Fibroblast of skin of left biceps (primary cell): ENCODE measurements at places on chromosomes 2 and 18.
A peak's percentile ranks its signal among the peaks of the same experiment; 100 is the strongest.

GRCh38 chr18:12774982-12775381 is 72.1 kb downstream of the PSMG2 start:
- no peak for DNase-seq

- DNase-seq = no peak
Measured at GRCh38 chr2:71882949-71883472, 264.7 kb downstream of the CYP26B1 start.

- DNase-seq = no peak
Measured at GRCh38 chr2:6237039-6237660, 545.0 kb downstream of the SOX11 start.

GRCh38 chr2:136383167-136383566 is 265.2 kb upstream of the CXCR4 start:
- no peak for DNase-seq

GRCh38 chr2:188851311-188851710 is 122.9 kb upstream of the COL3A1 start:
- DNase-seq = no peak

DNA sequence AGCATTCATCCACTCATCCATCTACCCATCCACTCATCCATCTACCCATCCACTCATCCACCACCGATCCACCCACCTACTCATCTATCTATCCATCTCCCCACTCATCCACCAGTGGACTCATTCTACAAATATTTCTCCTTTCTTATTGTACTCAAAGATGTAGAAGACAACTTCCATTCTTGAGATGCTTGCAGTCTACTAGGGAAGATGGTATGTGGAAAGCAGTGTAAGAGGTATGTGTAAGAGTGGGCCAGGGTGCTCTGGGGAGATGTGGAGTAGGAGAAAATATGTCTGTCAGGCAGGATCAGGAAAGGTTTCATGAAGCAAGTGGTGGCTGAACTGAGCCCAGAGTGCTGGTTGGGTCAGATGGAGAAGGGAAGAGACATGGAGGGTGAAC is 150.8 kb downstream of the CELF4 start:
- no peak for DNase-seq

DNA sequence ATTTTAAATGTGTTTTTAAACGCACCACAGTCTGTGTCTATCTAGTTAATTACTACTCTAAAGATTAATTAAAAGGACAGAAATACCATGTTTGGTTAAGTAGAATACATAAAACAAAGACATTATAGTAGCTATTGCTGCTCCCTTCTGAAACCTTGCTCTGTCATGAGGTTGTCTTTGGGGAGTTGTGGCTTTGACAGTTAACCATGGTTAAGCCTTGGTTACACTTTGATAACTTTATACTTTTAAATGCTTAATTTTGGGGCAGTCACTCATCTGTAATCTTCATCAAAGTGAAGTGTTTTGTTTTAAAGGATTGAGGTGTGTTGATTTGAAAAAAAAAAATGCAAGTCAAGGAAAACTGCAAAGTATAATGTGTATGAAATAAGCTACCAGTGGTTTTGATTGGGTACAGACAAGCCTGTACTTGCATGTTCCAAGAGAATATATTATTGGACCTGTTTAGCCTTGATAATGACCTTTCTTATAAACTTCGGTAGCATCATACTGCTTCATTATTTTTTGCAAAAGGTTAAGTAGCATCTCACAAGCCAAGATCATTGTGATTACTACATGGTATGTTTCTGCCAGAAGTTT is 29.8 kb upstream of the TBR1 start:
- DNase-seq = no peak

DNA sequence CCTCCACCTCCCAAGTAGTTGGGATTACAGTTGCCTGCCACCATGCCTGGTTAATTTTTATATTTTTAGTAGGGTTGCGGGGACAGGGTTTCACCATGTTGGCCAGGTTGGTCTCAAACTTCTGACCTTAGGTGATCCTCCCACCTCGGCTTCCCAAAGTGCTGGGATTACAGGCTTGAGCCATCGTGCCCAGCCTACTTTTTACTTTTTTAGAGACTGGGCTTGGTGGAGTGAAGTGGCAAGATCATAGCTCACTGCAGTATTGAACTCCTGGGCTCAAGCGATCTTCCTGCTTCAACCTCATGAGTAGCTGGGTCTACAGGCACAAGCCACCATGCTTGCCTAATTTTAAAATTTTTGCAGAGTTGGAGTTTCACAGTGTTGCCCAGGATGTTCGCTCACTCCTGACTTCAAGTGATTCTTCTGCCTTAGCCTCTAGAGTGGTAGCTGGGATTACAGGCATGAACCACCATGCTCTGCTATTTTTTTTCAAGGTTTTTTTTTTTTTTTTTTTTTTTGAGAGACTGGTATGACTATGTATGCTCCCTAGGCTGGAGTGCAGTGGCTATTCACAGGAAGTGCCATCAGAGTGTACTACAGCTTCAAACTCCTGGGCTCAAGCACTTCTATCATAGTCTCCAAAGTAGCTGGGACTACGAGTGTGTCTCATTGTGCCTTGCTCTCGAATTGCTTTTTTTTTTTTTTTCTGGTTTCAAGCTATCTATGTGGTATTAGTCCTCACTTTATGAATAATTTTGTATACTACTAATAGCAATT is 11.9 kb downstream of the MSH2 start:
- no peak for DNase-seq

- DNase-seq = no peak
Measured at GRCh38 chr2:69890881-69891280, 2.9 kb upstream of the SNRNP27 start.

- no peak for DNase-seq
Measured at GRCh38 chr2:185835974-185836373, 97.4 kb downstream of the FSIP2 start.

DNA sequence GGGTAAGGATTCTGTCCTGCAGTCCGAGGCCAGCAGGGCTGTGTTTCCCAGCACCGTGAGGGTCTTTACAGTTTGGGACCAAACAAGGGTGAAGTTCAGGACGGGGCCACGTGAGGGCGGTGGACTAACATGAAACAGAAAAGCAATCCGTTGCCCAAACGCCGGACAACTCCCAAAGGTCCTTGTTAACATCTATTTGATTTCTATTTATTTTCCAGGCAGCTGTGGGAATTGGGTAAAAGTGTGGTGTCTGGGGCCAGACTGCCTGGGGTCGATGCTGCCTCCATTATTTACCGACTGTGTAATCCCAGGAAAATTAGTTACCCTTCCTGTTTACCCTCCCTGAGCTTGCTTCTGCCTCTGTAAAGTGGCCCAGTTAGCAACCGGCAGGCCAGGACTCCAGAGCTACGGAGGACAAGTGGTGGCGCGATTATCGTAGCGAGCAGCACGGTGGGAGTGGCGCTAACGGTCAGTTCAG is 66.3 kb upstream of the TCF7L1 start:
- peak; percentile 39 for DNase-seq

DNA sequence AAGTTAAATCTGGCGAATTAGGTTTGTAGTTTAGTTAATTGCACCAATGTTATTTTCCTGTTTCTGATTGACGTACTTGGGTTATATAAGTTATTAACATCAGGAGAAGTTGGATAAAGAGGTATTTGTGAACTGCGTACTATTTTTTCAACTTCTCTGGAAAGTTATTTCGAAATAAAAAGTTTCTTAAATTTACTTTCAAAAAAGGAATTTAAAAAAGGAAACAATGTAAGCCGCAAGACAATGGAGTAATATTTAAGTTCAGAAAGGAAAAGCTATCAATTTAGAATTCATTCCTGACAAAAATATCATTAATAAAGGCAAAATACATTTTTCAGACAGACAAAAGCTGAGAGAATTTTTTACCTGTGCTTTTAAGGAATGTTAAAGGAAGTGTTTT is 47.7 kb downstream of the RAB10 start:
- DNase-seq = no peak

DNA sequence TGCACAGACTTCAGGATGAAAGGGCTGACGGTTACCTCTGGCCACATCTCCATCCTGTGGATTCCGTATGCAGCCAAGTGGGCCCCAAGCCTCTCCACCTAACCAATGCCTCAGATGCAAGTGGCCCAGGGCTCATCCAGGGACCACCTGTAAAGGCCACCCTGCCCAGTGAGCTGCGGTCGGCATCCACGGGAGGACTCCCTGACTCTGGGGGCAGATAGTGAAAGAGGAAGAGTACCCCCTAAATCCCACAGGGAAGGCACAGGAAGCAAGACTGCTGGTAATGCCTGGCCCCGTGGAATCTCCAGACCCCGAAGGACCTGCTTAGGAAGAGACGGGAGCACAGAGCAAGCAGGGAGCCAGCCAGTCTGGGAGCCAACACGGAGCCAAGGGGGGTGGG is 11.2 kb upstream of the TPO start:
- DNase-seq = no peak

- no peak for DNase-seq
Measured at GRCh38 chr18:44740000-44740399, 59.3 kb downstream of the SETBP1 start.

DNA sequence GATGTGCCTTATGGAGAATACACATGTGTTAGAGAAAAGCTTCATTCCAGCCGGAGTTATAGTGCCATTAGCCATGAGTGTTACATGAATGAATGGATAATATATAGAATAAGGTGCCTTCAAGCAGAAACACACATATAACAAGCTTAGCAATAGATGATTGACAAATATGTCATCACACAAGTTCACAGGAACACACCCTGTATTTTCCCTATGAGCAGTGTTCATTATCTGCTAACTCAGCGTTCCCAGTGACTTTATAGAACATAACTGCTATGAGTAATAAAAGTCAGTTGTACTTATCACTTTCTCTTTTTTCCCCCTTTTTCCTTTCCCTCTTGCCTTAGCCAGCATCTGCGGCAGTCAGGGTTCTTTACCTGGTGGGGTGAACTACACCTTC is 65.1 kb downstream of the TIMM21 start:
- no peak for DNase-seq

DNA sequence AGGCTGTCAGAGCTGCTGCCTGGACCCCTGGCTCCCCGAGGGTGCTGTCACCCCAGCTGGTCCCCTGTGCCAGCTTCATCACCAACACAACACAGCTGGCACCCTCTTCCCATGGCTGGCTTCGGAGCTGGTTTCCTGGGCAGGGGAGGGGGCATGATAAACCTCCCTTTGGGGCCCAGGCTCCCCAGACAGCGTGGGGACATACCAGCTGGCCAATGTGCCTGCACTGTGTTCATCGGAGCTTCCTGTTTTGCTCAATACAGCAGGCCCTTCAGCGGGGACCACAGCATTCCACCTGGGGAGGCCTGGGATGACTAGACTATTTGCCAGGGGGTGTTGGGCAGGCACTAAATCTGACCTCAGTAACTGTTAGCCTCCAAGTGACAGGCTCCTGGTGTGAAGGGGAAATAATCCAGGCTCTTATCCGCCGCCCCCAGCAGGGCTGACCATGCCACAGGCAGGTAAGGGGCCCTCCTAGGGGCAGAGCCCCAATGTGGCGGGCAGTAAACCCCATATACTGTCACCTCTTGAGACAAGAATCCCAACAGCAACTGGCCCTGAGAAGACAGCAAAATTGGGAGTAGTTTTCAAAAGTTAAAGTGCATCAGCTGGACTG is 44.6 kb downstream of the EMX1 start:
- no peak for DNase-seq
